BE2C (cell line): ENCODE measurements at places on chromosomes 11 and 22.
A peak's percentile ranks its signal among the peaks of the same experiment; 100 is the strongest.

DNA sequence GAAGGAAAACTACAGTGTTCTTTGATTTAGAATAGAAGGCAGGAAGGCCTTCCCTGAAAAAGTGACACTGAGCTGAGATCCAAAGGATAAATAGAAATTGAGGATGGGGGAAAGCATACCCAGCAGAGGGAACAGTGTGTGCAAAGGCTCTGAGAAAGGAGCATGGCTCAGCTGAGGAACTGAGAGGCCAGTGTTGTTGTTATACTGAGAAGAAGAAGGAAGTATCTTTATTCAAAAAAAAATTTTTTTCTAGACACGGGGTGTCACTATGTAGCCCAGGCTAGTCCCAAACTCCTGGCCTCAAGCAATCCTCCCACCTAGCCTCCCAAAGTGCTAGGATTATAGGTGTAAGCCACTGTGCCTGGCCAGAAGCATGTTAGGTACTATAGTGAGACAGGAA is 3.5 kb upstream of the PIK3C2A start:
- DNase-seq = no peak

- DNase-seq = no peak
Measured at GRCh38 chr11:64224151-64224890, 1.7 kb downstream of the TRPT1 start.

- no peak for DNase-seq
Measured at GRCh38 chr11:90243534-90243933, 20.7 kb upstream of the CHORDC1 start.

- no peak for DNase-seq
Measured at GRCh38 chr11:30282289-30282631, 40.6 kb upstream of the ARL14EP start.

- no peak for DNase-seq
Measured at GRCh38 chr22:48607901-48608662, 1219.6 kb downstream of the BRD1 start.

- no peak for DNase-seq
Measured at GRCh38 chr11:119029069-119029339, 1.7 kb downstream of the SLC37A4 start.

- peak; percentile 76 for DNase-seq
Measured at GRCh38 chr11:118921929-118922744, 3.6 kb downstream of the BCL9L start.

DNA sequence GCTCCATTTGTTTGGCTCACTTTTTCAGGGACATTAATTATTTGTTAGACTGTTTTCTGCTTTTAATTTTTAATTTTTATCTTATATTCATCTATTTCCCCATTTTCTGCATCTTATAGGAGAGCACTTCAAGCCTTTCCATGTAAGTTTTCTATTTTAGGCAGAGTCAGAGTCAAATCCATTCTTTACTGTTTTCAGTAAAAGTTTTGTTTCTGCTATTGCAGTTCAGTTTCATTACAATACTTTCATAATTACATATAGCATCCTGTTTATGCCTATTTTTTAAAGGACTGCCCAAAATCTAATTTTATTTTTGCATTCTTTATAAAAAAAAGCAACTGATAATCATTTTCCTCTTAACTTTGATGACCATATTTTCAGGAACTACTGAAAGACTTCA is 3.8 kb upstream of the OR10A5 start:
- no peak for DNase-seq

DNA sequence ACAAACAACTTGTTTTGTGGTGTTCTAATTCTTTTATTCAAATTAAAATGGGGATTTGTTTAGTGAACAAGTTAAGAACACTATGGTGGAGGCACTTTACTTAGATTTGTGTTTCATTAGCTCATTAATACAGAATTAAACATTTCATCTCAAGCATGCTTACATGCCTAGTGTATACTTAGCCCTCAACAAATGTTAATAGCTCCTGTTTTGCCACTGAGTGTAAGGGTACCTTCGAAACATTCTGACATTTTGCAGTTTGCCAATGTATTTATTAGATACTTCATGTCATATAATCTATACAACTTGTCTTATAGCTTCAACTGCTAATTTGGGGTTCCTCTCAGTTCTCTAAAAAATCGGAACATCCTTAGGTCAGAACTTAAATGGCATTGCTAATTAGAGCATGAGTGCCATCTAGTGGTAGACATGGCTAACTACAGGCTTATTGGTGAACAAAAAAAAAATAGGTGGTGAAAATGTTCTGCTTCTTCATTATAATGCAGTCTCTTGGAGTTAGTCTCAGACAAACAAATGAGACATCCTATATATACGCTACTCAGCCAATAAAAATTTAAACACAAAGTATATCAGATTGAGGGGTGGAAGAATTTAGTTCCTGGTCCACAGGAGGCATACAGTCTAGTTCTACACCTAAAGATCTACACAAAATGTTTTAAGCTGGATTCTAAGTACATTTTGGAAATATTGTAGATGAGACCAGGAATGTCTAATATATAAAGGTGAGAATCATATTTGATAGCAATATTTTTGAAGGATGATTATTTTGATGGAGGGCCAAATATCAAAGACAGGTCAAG is 4.9 kb upstream of the CNTN5 start:
- peak; percentile 14 for DNase-seq

DNA sequence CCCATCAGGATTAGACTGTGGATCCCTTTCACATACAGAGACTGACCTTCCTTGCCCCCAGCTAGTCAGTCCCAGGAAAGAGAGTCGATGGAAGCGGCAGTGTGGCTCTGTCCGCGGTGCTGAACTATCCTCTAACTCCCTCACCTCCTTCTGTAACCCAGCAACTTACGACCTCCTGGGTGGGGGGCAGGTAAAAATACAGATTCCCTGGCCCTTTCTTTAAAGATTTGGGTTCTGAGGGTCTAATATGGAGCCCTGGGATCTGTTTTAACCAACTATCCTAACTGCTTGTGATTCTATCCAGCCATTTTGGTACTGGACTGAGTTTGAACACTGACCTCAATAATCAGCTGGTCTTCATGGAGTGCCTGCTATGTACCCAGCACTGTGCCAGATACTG is 23.2 kb downstream of the MFNG start:
- DNase-seq = no peak

- no peak for DNase-seq
Measured at GRCh38 chr22:45312856-45313255, 3.1 kb downstream of the FAM118A start.

DNA sequence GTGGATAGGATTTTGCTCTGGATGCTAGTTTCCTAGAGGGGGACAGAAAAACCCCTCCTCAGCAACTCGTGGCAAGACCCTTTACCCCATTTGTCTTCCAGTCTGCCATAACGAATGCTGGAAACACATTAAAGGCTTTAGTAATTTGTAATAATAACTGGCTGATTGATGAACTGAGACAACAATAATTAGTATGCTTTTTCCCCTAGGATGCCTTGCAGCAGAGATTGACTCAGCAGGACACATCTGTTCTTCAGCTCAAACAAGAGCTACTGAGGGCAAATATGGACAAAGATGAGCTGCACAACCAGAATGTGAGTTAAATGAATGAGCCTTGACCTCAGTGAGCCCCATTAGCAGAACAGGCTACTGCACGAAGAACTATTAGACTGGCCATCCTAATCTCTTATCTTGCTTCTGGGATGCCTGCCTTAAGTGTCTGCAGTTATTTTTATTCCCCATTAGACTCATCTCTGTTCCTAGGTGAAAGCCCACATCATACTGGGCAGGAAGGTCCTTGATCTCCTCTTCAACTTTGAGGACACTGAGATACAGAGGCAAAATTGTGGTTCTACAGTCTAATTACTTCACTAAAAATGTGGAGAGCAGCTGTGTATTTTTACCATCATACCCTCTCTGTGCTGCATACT is 32.9 kb upstream of the DLAT start:
- DNase-seq = no peak

DNA sequence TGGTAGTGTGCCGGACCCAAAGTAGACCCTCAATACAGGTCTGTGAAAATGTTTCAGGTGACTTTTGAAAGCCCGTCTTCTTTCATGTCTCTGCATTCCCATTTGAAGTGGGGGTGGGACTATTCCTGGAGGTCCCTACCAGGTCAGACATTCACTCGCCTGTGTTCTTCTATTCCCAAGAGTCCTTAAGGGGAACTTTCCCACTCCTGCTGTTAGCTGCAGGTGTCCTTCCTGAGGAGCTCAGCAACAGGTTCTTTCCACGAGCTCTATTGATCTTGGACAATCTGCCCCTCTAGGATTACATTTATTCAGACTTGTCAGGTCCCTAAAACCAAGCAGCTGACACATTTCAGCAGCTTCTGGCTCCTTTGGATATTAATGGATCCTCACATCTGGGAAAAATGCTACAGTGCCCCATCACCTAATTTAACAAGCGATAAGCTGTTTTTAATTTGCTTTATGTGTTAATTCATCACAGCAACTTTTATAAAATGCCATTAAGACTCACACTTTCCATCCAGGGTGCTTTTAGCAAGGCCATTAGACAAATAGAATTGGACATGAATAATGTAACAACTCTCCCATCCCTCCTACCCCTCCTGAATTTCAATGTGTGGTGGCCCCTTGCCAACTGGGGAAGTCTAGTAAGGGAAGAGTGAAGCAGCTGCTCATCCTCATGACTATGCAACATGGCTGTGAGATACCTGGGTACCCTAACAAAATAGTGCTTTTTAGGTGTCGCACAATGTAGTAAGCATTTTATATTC is 259.5 kb upstream of the CCDC90B start:
- DNase-seq = no peak

- DNase-seq = no peak
Measured at GRCh38 chr22:43969021-43969878, 14.0 kb downstream of the SAMM50 start.

DNA sequence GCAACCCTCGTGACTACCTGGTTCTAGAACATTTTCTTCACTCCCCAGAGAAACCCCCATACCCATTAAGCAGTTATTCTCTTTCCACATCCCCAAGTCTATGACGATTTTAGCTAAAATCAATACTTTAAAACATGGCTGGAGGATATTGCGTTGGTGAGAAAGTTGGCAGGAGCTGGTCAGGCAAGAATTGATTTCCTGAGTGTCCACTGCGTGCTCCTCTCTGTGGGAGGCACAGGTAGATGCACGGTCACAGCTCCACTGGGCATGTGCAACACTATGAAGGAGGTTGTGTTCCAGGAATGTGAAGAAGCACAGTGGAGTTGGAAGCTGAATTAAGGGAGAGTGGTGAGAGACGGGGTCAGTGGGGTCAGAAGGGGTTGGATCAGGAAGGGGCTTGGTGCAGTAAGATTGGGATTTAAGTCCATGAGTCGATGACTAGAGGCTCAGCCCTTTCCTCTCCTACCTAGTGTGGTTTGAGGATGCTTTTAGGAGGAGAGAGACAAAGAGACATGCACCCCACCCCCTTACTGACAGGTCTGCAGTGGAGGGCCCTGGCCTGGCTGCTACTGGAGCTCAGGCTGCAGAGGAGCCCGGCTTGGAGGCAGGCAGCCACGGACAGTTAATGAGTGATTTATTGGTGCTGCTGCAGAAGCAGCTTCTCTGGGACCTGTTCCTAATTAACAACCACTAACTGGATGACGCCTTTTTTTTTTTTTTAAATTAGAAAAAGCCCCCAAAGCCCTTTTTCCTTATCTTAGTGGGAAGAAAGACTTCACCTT is 395.6 kb downstream of the TENM4 start:
- DNase-seq = peak; percentile 38

DNA sequence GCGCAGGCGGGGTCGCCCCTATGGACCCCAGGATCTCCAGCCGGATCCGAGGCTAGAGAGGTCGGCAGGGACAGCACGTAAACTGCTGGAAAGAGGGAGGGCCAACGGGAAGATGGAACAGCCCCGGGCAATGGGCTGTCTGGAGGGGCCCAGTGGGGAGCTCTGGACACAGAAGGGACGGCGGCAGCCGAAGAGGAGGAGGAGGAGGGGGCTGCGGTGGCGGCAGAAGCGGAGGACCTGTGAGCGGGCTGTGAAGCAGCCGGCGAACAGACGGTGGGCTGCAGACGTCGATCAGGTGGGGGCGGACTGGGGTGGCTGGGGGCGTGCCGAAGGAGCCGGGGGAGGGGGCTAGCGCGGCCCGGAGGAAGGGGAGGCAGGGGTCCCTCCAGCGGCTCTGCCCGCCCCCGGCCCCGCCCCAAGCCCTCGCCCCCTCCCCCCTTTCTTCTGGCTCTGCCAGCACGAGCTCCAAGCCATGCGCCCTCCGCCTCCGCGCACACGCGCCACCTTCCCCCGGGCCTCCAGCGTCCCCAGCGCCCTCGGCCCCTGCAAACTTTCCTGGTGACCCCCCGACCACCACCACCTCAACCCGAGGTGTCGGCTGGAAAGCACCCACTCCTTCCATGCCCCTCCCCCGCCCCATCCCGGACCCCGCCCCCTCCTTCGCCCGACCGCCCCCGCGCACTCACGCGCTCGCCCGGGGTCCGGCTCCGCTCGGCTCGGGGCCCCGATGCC is 432 bp downstream of the TNKS1BP1 start:
- peak; percentile 58 for DNase-seq

GRCh38 chr22:19732403-19733113 is 9.2 kb downstream of the GP1BB start:
- no peak for DNase-seq

DNA sequence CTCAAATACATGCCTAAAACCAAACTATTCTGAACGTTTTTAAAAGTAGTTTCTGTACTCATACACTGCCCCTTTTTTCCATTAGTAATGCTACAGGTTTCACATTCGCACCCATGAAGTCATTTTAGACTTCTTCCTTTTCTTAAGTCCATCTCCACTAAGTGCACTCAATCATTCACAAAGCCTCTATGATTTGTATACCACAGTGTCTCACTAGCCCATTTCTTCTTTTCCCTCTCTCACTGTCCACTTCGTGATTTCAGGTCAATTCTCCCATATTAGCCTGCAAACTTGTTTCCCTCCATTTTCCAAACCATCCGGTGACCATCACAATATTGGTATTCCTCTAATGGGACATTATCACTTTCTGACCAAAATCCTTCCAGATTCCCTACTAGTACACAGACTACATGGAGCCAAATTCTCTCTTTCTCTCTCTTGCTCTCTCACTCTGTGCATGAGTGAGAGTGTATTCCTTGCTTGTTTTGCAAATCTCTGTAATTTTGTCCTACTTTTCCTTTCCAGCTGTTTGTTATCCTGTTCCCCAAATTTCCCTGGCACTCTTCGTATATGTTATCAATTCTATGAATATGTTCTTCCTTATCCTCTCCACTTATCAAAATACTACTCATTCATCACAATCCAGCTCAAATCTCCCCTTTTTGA is 3.4 kb upstream of the ZC3H12C start:
- DNase-seq = no peak

DNA sequence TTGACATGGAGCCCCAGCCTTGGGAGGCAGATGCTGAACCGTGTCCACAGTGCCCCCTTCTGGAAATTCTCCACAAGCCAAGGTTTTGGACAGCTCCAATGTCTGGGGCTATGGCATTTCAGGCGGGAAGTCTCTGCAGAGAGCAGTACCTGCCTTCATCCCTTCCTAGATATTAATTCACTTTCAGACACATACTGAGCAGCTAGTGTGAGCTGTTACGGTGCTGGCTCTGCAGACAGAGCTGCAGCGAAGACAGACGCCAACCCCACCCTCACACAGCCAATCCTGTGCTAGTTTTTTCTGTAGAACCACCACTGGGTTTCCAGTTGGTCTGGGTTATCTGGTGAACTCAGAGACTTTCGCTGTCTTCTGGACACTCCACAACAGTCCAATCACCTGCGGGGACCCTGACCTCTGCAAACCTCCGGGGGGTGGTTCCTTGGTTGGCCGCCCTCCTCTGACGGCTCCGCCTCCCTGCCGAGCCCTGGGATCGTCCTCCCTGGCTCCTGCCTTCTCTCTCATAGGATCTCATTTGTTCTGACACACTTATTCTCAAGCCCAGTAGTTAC is 9.1 kb downstream of the LMF2 start:
- peak; percentile 83 for DNase-seq

- no peak for DNase-seq
Measured at GRCh38 chr11:76759092-76759491, 24.1 kb upstream of the TSKU start.
